NCI-H82 (cell line): ENCODE measurements at places on chromosomes 3 and 15.
A peak's percentile ranks its signal among the peaks of the same experiment; 100 is the strongest.

- no peak for DNase-seq
Measured at GRCh38 chr15:82393671-82394070, 35.9 kb upstream of the GOLGA6L9 start.

GRCh38 chr3:44995142-44995770 is 19.2 kb downstream of the EXOSC7 start:
- no peak for DNase-seq

DNA sequence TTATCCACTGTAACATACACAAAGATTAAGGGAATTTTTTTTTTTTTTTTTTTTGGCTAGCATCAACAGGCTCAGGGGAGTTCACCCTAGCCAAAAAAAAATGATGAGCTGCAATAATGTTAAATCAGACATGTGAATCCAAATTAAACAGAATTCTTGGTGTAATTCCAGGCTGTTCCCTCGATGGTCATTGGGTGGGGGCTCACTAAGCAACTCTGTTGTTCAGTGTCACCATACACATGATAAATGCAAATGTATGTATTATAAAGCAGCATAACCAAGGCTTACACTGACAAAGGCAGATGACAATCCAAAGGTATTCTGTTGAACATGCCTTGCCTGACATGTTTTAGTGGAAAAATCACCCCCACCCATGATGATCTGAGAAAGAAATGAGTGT is 29.0 kb downstream of the IL1RAP start:
- no peak for DNase-seq

GRCh38 chr3:12472796-12473195 is 11.5 kb upstream of the TSEN2 start:
- no peak for DNase-seq

DNA sequence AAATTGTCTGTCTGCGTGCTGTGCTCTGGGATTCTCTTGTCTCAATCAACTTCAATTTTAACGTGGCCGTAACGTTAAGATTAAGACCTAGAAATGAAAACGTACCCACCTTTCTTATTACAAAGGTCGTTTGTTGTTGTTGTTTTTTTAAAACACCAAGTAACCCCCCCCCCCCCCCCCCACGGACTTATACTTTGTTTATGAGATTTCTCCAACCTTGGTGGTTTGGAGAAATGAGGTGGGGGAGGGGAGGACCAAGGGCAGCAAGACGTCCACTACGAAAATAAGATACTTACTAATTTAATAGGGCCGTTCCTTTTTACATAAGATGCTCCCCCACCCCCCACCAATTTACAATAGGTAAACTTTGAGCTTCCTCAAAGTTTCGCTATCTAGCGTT is 244.4 kb upstream of the TOPAZ1 start:
- DNase-seq = no peak

- no peak for DNase-seq
Measured at GRCh38 chr3:121913305-121913990, 19.2 kb downstream of the SLC15A2 start.

DNA sequence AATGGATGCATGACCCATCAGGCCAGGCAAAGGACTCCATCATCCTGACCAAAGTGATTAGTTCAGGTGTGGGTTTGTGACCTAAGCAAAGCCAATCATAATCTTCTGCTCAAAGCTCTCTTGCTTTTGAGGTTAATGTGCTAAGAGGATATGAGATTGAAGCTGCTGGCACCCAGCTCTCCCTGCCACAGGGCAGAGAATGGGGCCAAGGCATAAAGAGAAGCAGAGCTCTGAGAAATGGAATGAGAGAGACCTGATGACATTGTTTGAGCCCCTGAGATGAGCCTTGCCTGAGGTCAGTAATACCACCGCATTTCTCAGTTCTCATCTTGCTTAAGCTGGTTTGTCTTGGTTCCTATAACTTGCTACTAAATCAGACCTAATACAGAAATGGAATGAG is 6.4 kb upstream of the PARP6 start:
- DNase-seq = peak; percentile 8

- no peak for DNase-seq
Measured at GRCh38 chr3:4823986-4824925, 155.0 kb upstream of the BHLHE40 start.
